ENCODE measurements at places on chromosomes 3 and 15.

GRCh38 chr3:82353306-82354171 lies 592.1 kb upstream of the GBE1 start:
- DNase-seq: no peak

- peak; percentile 44 for DNase-seq
Observed at GRCh38 chr15:58064082-58064979, 1.2 kb downstream of the ALDH1A2 start.

DNA sequence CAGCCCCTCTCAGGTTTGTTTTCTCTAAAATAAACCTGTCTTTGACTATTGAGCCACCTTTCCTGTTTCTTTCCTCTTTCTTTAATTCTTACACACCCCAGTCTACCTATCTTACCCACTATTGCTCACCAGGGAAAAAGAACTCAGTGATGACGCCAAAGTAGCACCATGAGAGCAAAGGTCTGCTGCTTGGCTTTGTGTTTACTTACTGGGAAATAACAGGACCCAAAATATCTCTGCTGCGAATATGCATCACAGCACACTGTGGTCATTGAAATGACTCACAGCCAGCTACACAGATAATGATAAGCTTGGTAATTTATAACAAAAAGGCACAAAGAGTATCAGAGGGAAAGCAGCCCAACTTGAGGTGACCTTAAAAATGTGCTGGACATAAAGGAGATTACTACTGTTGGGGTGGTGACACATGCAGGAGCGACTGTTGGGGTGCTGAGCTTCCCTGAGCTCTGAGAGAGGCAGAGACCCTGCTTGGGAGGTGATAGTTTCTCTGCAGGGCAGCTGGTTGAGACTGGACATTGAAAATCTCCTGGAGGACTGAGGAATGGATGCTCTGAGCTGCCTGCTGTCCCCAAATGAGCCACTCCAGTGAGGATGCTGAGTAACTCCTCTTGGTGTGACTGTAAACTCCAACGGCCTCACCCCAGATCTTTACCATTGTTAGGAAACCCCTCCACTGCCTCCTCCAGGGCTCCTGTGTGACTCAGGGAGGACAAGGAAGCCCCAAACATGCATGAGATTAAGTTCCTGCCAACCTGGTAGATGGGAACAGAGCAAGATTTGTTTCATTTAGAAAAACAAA lies 14.5 kb downstream of the EFCAB12 start:
- DNase-seq: no peak

DNA sequence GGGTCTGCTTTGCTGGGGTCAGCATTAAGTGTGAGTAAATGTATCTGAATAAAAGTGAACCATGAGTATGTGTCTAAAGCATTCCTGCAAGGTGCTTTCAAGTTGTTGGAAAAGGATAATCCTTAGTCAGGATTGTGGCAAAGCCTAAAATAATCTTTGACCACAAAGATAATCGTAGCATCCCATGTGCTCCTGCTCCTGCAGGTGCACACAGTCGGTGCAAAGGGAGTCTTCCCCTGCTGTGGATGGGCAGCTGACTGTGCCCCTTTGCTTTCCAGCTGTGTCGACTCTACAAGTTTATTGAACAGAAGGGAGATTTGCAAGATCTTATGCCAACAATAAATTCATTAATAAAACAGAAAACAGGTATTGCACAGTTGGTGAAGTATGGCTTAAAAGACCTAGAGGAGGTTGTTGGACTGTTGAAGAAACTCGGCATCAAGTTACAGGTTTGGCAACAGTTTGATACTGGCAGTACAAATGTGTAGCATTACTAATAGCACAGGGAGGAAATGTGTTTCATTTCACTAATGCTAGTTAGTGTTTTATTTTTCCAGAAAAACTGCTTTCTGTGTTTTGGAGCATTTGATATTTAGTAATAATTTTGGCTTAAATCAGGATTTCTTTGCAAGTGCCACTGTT lies 22.6 kb downstream of the SRP14 start:
- no peak for DNase-seq

DNA sequence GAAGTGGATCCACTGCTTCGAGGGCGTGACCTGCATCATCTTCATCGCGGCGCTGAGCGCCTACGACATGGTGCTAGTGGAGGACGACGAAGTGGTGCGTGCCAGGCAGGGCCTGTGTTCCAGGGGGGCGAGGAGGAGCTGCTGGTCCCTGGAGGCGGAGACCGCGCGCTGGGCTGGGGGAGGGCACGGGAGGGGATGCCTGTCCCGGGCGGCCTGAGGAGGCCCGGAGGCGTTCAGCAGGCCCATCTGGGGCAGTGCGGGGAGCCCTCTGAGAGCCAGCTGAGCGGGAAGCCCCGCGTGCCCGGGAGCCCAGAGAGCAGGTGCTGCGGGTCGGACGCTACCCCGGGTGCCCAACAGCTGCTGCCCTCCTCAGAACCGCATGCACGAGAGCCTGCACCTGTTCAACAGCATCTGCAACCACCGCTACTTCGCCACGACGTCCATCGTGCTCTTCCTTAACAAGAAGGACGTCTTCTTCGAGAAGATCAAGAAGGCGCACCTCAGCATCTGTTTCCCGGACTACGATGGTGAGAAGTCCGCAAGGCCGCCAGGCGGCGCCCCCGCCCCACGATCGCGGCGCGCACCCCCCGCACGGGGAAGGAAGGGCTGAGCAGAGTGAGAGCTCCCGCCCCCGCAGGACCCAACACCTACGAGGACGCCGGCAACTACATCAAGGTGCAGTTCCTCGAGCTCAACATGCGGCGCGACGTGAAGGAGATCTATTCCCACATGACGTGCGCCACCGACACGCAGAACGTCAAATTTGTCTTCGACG lies 2.9 kb downstream of the GNAT1 start:
- DNase-seq: no peak

DNA sequence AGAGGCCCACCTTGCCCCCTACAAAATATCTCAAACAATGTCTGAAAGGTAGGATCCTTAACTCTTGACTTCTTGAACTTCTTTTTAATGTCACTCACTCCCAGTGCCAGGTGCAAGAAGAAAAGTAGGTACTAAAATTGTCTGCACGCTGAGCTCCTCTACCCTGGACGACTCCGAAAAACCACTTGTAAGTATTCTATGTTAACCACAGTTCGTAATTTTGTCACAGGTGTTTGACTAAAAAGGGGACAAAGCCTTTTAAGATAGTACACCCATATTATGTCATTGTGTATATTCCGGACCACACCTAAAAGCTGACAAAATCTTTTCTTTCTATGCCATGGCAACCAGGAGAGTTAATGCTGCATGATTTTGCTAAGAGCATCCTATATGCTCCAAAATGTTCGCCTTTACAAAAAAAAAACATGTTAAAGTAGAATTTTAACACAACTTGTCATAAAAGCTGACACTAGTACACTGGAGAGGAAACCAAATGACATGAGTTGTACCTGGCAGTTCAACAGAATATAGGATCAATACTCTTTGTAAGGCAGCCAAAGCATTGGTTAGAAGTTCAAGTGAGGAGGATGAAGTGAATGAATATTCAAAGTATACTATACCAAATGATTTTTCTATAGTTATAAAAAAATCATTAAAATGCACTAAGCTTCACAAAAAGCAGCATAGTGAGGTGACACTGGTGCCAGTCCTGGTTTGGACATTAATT lies 210.5 kb downstream of the FOXP1 start:
- DNase-seq: no peak

- no peak for DNase-seq
Observed at GRCh38 chr3:29207427-29207826, 73.4 kb upstream of the RBMS3 start.

DNA sequence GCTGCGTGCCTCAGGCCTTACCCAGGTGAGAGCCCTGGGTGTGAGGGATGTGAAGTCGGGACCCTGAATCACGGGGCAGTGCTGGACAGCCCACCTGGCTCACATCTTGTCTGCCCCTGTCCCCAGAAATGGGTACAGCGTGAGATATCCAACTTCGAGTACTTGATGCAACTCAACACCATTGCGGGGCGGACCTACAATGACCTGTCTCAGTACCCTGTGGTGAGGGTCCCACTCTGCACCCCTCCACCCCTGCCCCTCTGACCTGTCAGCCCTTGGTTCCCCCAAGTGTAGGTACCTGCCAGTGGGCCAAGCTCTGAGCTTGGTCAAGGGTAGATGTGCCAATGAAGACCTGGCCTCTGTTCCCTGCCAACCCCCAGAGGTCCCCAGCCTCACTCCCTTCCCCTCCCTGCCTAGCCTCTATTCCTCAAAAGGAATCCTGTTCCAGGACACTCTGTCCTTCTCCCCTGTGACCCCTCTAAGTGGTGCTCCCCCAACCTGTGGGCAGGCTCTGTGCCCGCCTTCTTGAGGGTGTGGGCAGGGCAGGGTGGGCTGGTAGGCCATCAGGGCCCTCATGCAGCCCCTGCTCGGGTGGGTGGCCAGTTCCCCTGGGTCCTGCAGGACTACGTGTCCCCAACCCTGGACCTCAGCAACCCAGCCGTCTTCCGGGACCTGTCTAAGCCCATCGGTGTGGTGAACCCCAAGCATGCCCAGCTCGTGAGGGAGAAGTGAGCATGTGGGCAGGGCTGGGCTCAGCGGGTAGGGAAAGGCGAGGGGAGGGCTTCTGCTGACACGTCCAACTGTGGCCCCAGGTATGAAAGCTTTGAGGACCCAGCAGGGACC lies 25.1 kb downstream of the NBEAL2 start:
- DNase-seq: no peak

- DNase-seq: no peak
Observed at GRCh38 chr15:69388260-69388705, 25.9 kb upstream of the KIF23 start.

- DNase-seq: no peak
Observed at GRCh38 chr3:66622756-66623457, 122.1 kb upstream of the LRIG1 start.

- DNase-seq: no peak
Observed at GRCh38 chr15:67199881-67200763, 54.3 kb downstream of the AAGAB start.

Data from left renal pelvis (tissue), 4 donors.